ENCODE measurements at places on chromosomes 6 and 20. TPM values are rescaled to one million over a fixed set of nuclear protein-coding genes. Genes with fewer than 3 reads are reported as not detected.

The FAM209B gene
- total RNA-seq, result not detected

The OLIG3 gene
- not detected for total RNA-seq

The CST5 gene
- total RNA-seq, result not detected

The PDE10A gene
- total RNA-seq, result 12.5 TPM

The PSMF1 gene
- total RNA-seq, result 22.1 TPM

The LGSN gene
- not detected for total RNA-seq

The UBE2C gene
- total RNA-seq, result 9.7 TPM

The ARMH2 gene
- not detected for total RNA-seq

The YIPF3 gene
- total RNA-seq, result 97.6 TPM

The ATP6V1G2 gene
- 0.36 TPM for total RNA-seq

The PDE7B gene
- total RNA-seq, result 15.5 TPM

The HSD17B8 gene
- 4.7 TPM for total RNA-seq

The PRICKLE4 gene
- 1.3 TPM for total RNA-seq

The BHLHE23 gene
- not detected for total RNA-seq

The KIAA1586 gene
- 13.3 TPM for total RNA-seq

The ANGPT4 gene
- not detected for total RNA-seq

The MROH8 gene
- 0.45 TPM for total RNA-seq

The TULP1 gene
- total RNA-seq, result not detected

The CRISP2 gene
- total RNA-seq, result not detected

The CCN2 gene
- 276 TPM for total RNA-seq

The FOXQ1 gene
- not detected for total RNA-seq

The IL17F gene
- not detected for total RNA-seq

The MLIP gene
- 13.5 TPM for total RNA-seq

The MAFB gene
- 0.63 TPM for total RNA-seq

The RPS18 gene
- total RNA-seq, result 6,632 TPM

The POM121L2 gene
- total RNA-seq, result not detected

The SLCO4A1 gene
- 3.8 TPM for total RNA-seq

The GSTA3 gene
- total RNA-seq, result not detected

The KLC4 gene
- total RNA-seq, result 13.4 TPM

The OXT gene
- total RNA-seq, result not detected

The SCGN gene
- total RNA-seq, result not detected

The RNF39 gene
- not detected for total RNA-seq

The SLC16A10 gene
- not detected for total RNA-seq

The IBTK gene
- 38.0 TPM for total RNA-seq

The MYMX gene
- total RNA-seq, result not detected

The NFKBIE gene
- 10.6 TPM for total RNA-seq

The TRIM15 gene
- total RNA-seq, result not detected
